ENCODE measurements at places on chromosomes 12 and 14. TPM values are rescaled to one million over a fixed set of nuclear protein-coding genes. Genes with fewer than 3 reads are reported as not detected.

GRCh38 chr12:6204533-6205143 lies 4.4 kb downstream of the CD9 start:
- peaks cover 9% of the 10 kb centered on the region for H3K36me3 ChIP-seq
- peak overlapping the region; percentile 96 for H3K27ac ChIP-seq
- no peak overlapping the region for H3K4me3 ChIP-seq
- peaks cover 68% of the 10 kb centered on the region for H3K4me1 ChIP-seq
- no peak for DNase-seq

DNA sequence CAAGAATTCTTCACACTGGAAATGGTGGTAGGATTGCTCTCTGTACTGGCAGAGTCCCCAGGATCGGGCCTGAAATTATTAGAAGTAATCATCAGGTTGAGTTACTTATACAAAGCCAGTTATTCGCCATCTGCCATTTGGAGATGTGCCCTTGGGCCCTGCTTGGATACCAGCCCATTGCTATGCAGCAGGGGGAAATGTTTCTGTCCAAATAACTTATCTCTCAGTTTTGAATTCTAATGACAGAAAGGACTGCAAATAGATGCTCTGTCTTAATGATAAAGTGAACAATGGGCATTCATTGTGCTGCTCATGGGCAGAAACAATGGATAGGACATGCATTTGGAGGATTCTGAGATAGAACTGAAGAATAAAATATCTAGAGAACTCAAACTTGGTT lies 139.1 kb upstream of the PELI2 start:
- H3K4me1 ChIP-seq, result no peaks in the 10 kb centered on the region
- no peak overlapping the region for H3K27ac ChIP-seq
- H3K4me3 ChIP-seq, result no peak overlapping the region
- DNase-seq, result no peak

The SETD1B gene
- 12.7 TPM for total RNA-seq

DNA sequence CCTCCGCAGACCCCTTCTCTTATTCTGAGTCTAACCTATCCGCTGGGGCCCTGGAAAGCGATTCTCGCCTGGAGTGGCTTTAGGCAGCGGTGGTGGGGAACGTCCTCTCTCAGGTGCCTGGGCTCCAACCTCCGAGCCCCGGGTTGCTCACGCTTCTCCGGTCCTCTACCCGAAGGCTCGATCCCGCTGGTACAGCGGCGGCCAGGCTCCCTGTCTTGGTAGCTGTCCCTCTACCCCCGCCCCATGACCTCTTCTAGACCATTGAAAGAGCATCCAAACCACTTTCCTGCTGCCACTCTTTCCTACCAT lies 505 bp upstream of the HEBP1 start:
- H3K4me1 ChIP-seq, result peaks cover 55% of the 10 kb centered on the region
- H3K36me3 ChIP-seq, result no peaks in the 10 kb centered on the region
- peak overlapping the region; percentile 88 for H3K4me3 ChIP-seq
- no peaks in the 10 kb centered on the region for H3K27me3 ChIP-seq
- DNase-seq, result no peak

DNA sequence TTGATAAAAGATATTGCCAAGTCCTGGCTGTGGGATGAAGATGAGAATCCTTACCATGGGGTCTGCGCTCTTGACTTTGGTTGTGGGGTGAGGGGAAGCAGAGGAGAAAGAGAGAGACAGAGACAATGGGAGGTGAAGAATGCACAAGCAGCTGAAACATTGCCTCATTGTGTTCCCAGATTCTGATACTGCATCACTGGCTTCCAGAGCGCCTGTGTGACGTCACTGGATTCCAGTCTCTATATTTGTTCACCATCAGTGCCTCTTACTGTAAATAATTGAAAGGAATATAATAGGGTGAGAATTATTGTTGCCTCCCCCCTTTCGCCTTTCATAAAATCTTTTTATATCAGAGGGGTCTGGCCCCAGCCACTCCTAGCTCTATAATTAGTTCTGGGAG lies 188.9 kb upstream of the NTF3 start:
- no peaks in the 10 kb centered on the region for H3K36me3 ChIP-seq
- no peaks in the 10 kb centered on the region for H3K27me3 ChIP-seq
- no peaks in the 10 kb centered on the region for H3K4me1 ChIP-seq
- no peak overlapping the region for H3K4me3 ChIP-seq

DNA sequence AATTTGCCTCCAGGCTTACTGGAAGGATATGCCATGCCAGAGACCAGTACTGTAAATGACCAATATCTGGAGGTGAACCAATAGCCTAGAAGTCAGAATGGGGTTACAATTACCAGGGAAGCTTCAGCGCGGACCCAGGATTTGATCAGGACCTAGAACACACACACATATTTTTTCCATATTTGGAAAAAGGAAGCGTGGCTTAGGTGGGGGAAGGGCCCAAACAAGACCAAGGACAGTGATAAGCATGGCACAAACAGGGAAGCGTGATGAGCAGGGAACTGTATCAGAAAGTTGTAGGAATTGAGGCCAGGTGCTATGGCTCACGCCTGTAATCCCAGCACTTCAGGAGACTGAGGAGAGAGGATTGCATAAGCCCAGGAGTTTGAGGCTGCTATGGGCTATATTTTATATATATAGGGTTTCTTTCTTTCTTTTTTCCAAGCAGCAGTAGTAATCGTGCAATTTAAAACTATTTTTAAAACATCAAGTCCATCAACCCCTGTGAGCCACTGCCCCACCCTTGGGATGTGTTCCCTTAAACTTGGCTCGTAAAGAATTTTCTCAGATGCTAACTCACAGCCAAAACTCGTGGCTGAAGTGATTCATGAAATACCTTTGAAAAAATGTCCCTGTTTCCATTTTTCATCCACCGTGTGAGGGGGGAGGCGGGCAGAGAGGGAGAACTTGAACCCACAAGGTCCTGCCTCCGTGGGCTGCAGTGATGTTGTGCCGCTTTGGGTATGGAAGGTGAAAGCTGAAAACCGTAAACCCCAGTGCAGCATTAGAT lies 16.7 kb downstream of the HRK start:
- no peak for DNase-seq
- no peak overlapping the region for H3K4me3 ChIP-seq
- no peak overlapping the region for H3K27ac ChIP-seq
- no peaks in the 10 kb centered on the region for H3K27me3 ChIP-seq
- no peaks in the 10 kb centered on the region for H3K4me1 ChIP-seq

DNA sequence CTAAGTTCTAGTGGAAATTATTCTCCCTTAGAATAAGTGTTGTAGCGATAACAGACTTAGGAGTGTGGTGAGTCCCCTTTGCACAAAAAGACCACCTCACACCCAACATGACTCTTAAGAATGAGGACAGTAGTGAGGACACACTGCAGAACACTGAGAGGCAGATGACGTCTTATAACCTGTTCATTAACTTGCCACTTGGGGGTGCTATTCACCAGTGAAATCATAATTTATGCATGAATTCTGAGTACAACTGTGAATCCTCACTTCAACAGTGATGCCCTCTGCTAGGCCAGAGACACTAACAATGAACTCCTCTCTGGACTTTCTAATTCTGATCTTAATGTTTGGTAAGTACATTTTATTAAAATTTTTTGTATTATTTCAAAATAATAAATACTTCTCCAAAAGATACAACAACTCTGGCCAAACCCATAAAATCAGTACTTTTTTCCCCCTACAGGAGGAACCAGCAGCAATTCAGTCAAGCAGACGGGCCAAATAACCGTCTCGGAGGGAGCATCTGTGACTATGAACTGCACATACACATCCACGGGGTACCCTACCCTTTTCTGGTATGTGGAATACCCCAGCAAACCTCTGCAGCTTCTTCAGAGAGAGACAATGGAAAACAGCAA lies 274.7 kb downstream of the DAD1 start:
- H3K36me3 ChIP-seq, result no peaks in the 10 kb centered on the region
- H3K4me1 ChIP-seq, result no peaks in the 10 kb centered on the region
- H3K27me3 ChIP-seq, result no peaks in the 10 kb centered on the region
- no peak overlapping the region for H3K4me3 ChIP-seq
- no peak for DNase-seq
- no peak overlapping the region for H3K27ac ChIP-seq

- H3K4me3 ChIP-seq, result no peak overlapping the region
- no peaks in the 10 kb centered on the region for H3K4me1 ChIP-seq
- H3K36me3 ChIP-seq, result no peaks in the 10 kb centered on the region
- no peaks in the 10 kb centered on the region for H3K27me3 ChIP-seq
- DNase-seq, result no peak
Measured at GRCh38 chr12:65585648-65586602, 238.4 kb upstream of the HMGA2 start.

GRCh38 chr14:102795060-102795925 lies 18.0 kb downstream of the TRAF3 start:
- peak; percentile 40 for DNase-seq
- H3K4me1 ChIP-seq, result peaks cover 6% of the 10 kb centered on the region
- H3K27me3 ChIP-seq, result no peaks in the 10 kb centered on the region
- no peak overlapping the region for H3K4me3 ChIP-seq

DNA sequence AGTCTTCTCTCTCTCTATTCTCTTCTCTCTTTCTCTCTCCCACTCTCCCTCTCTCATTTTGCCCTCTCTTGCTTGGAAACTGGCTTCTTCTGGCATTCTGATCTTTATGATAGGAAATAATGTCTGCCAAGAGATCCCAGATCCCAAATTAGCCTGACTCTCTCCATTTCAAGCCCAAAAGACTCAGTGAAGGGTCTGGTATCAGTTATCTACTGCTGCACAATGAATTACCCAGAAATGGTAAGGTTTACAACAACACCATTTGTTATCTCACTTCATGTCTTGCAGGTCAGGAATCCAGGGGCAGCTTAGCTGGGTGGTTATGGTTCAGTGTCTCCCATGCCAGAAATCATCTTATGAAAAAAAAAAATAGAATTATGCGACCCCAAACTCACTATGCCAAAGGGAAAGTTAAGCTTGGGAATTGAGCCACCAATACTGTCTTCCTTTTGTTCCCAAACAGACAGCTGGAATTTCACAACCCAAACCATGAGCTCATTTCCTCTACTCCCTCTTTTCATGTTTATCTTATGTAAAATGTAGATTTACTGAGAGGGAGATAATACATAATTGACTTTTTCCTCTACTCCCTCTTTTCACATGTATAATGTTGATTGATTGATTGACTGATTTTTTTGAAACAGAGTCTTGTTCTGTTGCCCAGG lies 67.8 kb upstream of the FICD start:
- no peak for DNase-seq
- no peaks in the 10 kb centered on the region for H3K27me3 ChIP-seq
- no peak overlapping the region for H3K4me3 ChIP-seq

- H3K4me1 ChIP-seq, result no peaks in the 10 kb centered on the region
- H3K27me3 ChIP-seq, result no peaks in the 10 kb centered on the region
- no peaks in the 10 kb centered on the region for H3K36me3 ChIP-seq
- H3K4me3 ChIP-seq, result no peak overlapping the region
- no peak for DNase-seq
- no peak overlapping the region for H3K27ac ChIP-seq
Measured at GRCh38 chr12:128091951-128092382, 175.0 kb upstream of the TMEM132C start.

DNA sequence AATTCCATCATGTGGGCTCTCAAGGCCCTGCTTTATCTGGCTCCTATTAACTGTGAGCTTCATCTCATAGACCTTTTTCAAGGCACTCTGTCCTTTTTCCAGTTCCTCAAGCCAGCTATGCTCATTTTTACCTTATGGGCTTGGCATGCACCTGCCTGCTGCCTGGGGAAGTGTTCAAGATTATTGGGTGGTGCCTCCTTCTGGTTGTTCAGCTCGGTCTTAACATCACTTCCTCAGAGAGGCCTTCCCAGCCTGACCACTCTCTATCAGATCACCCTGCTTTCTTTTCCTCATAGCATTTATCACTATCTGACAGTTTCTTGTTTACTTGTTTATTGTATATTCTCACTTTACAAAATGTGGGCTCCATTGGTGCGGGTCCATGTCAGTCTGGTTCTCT lies 141.3 kb downstream of the PTPRR start:
- H3K27ac ChIP-seq, result no peak overlapping the region
- no peaks in the 10 kb centered on the region for H3K27me3 ChIP-seq
- DNase-seq, result no peak
- H3K4me3 ChIP-seq, result no peak overlapping the region
- no peaks in the 10 kb centered on the region for H3K36me3 ChIP-seq

The PSMC6 gene
- total RNA-seq, result 87.8 TPM

DNA sequence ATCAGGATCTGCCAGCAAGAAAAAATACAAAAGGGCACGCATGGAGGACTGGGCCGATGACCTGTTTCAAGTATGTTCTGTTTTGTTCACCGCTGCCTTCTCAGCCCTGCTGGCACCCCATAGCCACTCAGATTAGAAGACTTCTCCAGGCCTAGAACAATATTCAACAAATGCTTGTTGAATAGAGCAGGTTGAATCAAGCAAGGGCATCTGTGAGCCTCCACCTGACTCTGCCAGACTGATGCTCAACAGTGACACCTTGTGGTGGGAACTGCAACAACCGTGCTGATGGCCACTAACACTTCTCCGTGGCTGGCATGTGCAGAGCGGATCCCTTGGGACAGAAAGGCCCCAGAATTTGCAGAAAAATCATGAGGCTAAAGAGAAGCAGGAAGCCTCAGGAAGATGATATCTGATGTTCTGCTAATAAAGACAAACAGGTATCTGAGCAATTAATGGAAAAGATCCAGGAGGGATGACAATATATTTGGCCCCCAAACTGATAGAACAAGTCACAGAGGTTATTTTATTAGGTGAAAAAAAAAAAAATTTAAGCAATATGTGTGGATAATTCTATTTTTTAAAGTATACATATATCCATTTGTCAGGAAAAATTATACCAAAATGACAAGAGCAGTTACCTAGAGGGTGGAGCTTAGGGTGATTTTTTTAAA lies 114.3 kb downstream of the KSR2 start:
- DNase-seq, result no peak
- H3K36me3 ChIP-seq, result no peaks in the 10 kb centered on the region
- no peak overlapping the region for H3K27ac ChIP-seq
- H3K27me3 ChIP-seq, result no peaks in the 10 kb centered on the region

The APOF gene
- total RNA-seq, result not detected

DNA sequence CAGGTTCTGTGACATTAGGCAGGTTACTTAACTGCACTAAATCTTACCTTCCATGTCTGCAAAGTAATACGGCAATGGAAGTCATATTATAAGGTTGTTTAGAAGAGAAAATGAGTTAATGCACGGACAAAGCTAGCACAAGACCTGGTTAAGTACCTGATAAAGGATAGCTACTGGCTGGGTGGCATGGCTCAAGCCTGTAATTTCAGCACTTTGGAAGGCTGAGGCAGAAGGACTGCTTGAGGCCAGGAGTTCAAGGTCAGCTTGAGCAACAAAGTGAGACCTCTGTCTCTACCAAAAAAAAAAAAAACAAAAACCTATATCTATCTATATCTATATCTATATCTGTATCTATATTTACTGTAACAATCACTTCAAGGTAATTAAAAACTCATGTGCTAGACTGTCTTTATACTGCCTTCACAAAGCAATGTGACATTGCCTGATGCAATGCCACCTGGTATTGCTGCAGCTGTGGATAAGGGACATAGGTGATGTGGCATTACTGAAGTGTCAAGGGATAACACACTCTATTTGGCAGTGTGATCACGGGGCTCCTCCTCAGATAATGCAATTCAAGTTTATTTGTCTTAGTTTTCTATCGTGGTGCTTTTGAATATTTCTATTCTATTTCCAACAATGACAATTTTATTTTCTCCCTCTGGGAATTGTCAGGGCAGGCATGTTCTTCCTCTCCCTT lies 107.1 kb downstream of the PAX9 start:
- no peaks in the 10 kb centered on the region for H3K4me1 ChIP-seq
- no peaks in the 10 kb centered on the region for H3K36me3 ChIP-seq
- no peaks in the 10 kb centered on the region for H3K27me3 ChIP-seq
- H3K4me3 ChIP-seq, result no peak overlapping the region
- no peak overlapping the region for H3K27ac ChIP-seq

GRCh38 chr12:12909995-12910420 lies 18.6 kb downstream of the GPRC5A start:
- H3K27ac ChIP-seq, result peak overlapping the region; percentile 7
- H3K4me1 ChIP-seq, result peaks cover 14% of the 10 kb centered on the region
- no peak for DNase-seq

The SSTR1 gene
- total RNA-seq, result 0.53 TPM

Data from heart left ventricle (tissue), 16 donors.